ENCODE measurements at places on chromosomes 16 and 17.

- no peaks in the 10 kb centered on the region for H3K4me1 ChIP-seq
- H3K27ac ChIP-seq, result no peak overlapping the region
- DNase-seq, result no peak
- no peaks in the 10 kb centered on the region for H3K36me3 ChIP-seq
- no peak overlapping the region for H3K4me3 ChIP-seq
Observed at GRCh38 chr16:24119807-24120206, 136.3 kb upstream of the CACNG3 start.

GRCh38 chr17:38617074-38617860, 11.5 kb upstream of the SRCIN1 start:
- DNase-seq, result peak; percentile 62
- H3K4me1 ChIP-seq, result peaks cover 7% of the 10 kb centered on the region
- H3K4me3 ChIP-seq, result no peak overlapping the region
- 0 out of 2 replicates have a peak, but pooled peaks cover 4% of the 10 kb centered on the region for H3K27me3 ChIP-seq

DNA sequence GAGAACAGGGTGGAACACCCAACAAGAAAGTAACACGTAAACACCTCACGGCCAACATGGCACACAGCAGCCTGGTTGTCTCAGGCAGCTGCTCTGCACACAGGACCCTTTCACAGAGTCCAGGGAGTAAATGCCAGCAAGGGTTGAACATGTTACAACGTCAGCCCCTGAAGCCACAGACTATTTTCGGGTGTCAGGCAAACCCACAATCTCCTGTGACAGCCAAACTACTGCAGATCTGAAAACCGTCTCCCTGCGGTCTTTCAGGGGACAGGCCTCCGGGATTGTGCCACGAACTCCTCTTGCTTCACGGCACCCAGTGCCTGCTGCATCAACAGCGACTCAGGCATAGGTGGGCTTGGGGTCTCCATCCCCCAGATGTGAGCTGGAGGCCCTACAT, 127.7 kb downstream of the XYLT1 start:
- H3K27me3 ChIP-seq, result no peaks in the 10 kb centered on the region
- no peaks in the 10 kb centered on the region for H3K4me1 ChIP-seq
- no peak for DNase-seq
- H3K27ac ChIP-seq, result no peak overlapping the region
- no peaks in the 10 kb centered on the region for H3K36me3 ChIP-seq
- H3K4me3 ChIP-seq, result no peak overlapping the region

DNA sequence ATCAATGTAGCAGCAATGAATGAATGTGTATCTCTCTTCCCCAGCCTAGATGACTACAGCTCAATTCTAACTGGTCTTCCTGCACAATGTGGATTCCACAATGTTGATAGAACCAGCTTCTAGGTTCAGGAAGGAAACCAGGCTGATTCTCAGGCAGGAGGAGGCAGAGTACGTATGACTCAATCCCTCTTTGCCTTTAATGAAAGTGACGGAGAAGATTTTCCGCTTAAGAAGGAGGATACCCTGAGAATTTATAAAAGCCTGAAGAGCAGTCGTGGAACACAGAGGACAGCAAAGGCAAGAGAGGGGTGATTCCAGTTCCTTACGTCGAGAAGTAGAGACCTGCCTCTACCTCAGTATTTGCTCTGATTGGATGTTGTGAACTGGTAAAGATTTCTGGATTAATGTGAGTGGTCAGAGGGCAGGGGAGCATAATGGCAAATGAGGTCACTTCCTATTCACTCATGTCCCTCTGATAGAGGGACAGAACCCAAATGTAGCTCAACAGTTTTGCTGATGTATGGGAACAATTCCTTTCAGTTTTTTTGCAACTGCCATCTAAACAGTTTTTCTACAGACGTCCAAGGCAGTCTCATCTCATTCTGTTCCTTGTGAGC, 15.0 kb upstream of the SLC16A11 start:
- H3K4me3 ChIP-seq, result no peak overlapping the region
- H3K4me1 ChIP-seq, result no peaks in the 10 kb centered on the region
- DNase-seq, result no peak
- H3K27ac ChIP-seq, result no peak overlapping the region
- no peaks in the 10 kb centered on the region for H3K27me3 ChIP-seq

DNA sequence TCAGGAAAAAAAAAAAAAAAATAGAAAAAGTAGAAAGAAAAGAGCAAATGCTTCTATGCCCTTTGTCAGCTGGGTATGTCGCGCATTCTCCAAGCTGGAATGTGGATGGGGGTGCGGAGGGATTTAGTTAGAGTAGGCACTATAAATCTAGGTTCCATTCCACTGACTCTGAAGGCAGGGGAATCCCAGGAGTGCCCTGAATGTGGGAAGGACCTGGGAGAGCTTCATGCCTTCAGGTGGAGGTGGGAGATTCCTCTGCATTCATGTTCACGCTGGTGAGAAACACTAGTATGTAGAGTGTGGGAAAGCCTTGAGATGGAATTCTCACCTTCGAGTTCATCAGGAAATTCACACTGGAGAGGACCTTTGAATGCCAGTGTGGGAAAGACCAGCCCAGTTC, 12.4 kb downstream of the ZNF232 start:
- no peak overlapping the region for H3K4me3 ChIP-seq
- DNase-seq, result no peak
- H3K36me3 ChIP-seq, result no peaks in the 10 kb centered on the region
- H3K4me1 ChIP-seq, result no peaks in the 10 kb centered on the region

DNA sequence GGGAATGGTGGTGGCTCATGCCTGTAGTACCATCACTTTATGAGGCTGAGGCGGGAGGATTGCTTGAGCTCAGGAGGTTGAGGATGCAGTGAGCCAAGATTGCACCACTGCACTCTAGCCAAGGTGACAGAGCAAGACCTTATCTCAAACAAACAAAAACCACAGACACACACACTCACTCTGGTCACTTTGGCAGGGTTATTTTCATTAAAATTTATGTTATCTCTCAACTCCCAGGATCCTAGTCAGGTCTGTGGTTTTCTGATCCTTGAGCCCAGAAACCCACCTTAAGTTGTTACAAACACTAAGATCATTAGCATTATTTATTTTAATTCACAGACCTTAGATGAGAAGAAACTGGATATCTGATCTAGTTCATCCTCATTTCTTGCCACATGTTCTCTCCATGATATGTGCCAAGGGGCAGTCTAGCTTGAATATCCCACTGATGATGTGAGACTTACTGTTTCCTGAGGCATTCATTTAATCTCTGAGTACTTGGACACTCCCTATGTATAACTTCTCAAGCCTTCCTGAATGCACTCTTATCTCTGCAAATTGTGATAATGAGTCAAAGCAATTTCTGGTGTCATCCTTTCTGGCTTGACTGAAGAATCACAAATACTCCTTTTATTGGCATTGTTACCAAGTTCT, 9.6 kb downstream of the ABHD15 start:
- H3K4me3 ChIP-seq, result no peak overlapping the region
- no peaks in the 10 kb centered on the region for H3K27me3 ChIP-seq
- no peak overlapping the region for H3K27ac ChIP-seq

DNA sequence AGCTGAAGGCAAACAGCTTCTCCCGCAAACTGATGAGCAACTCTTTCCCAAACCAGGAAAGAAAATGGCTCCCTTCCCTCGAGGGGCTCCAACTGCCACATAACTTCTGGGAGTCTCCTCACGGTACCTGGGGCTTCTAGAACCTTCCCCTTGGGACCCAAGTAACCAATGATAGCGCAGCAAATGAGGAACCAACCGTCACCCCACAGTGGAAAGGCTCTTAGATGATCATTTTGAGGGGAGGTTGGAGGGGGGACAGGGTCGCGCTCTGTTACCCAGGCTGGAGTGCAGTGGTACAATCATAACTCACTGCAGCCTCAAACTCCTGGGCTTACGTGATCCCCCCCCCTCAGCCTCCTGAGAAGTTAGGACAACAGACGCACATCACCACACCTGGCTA, at the start of gene DNAH17:
TSS of gene DNAH17 (minus strand) at position 101 of the 400 bp plus-strand sequence. CDS start 2,339 bp downstream, outside the sequence.
- peaks cover 2% of the 10 kb centered on the region for H3K36me3 ChIP-seq
- no peak within 1 kb of the TSS for H3K4me3 ChIP-seq
- no peaks in the 10 kb centered on the region for H3K27me3 ChIP-seq
- H3K4me1 ChIP-seq, result peaks cover 18% of the 10 kb centered on the region

GRCh38 chr16:28548306-28548802, 5.4 kb upstream of the SGF29 start:
- H3K27ac ChIP-seq, result no peak overlapping the region
- no peaks in the 10 kb centered on the region for H3K36me3 ChIP-seq
- no peak overlapping the region for H3K4me3 ChIP-seq

DNA sequence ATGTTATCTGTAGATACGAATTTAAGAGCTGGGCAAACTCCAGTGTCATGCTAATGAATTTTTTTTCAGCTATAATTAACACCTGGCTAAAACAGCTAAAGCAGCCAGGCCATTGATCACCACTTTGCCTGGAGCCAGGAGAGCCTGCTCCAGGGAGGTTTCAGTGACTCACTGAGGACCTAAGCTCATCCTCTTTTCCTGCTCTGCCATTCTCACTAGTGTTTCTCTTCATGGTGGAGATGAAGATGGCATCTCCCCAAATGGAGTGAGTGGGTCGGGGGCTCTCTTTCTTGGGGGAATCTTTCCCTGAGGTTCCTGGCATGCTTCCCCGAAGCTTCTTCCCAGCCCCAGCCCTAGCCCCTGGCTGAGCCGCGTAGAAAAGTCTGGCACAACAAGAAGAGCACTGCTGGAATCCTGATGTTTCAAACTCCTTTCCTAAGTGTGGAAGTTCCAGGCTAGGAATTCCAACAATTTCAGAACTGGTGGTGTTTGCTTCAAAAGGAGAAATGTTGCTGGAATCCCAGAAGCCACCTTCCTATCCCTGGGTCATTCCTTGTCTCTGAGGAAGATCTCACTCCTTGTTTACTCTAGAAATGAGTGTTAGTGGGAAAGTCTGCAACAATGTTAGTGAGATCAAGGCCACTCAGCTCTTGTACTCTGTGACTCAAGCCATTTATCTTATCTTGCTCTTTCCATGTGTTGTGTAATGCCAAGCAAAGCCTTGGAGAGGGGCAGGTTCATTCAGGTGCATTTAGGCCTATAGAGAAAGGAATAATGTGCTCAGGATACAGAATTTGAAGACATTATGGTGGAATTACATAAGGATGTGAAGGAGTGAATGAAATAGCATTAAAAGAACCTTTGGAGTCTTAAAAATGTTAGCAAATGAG, 26.0 kb upstream of the B4GALNT2 start:
- H3K4me1 ChIP-seq, result no peaks in the 10 kb centered on the region
- H3K4me3 ChIP-seq, result no peak overlapping the region
- no peak for DNase-seq
- no peaks in the 10 kb centered on the region for H3K27me3 ChIP-seq
- no peak overlapping the region for H3K27ac ChIP-seq
- no peaks in the 10 kb centered on the region for H3K36me3 ChIP-seq

DNA sequence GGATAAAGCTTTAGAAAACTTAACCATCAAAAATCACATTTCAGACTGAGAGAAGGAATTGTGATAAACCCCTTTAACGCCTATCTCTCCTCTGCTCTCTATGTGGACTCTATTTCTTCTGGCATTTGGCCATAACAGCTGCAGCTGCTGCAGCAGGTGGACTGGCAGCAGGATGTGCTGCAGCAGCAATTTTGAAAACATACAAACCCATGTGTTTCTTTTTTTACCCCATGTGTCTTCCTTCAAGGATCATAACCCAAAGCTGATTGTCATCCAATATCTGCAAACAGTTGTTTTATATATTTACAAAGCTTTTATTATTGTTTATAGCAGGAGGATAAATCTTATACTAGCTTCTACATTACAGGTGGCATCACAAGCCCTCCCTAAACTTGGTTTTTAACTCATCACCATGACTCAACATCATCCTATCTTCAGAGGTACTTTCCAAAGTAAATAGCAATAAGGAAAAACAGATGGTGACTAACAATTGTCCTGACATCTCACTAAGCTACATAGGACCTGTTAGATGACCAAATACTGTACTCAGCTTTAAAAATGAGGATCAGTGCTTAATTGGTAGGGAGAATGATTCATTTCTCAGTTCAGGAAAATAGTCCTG, 14.5 kb upstream of the KRTAP9-2 start:
- DNase-seq, result peak; percentile 77
- H3K4me1 ChIP-seq, result peaks cover 11% of the 10 kb centered on the region
- H3K27me3 ChIP-seq, result no peaks in the 10 kb centered on the region

DNA sequence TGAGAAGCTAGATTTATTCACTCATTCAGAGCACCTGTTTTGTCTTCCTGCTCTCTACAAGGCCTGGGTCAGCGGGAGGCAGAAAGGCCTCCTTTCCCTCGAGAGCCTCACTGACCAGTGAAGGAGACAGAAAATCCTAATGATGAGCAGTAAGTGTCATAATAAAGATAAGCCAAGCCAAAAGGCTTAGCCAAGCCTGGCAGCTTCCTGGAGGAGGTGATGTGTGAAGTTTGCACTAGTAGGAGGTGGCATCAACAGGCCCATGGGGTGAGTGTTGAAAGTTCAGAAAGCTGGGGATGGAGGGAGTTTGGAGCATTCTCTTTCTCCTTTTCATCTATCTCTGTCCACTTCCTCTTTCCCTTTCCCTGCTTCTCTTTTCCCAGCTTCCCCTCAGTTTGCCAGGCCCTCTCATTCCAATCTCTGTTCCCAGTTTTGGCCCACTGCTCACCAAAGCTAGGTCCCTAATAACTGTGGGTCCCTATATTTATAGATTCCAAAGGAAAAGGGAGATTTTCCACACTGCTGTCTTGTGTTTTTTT, 16.5 kb upstream of the SPNS3 start:
- H3K27ac ChIP-seq, result no peak overlapping the region
- no peaks in the 10 kb centered on the region for H3K36me3 ChIP-seq
- no peaks in the 10 kb centered on the region for H3K27me3 ChIP-seq
- no peaks in the 10 kb centered on the region for H3K4me1 ChIP-seq
- no peak for DNase-seq

DNA sequence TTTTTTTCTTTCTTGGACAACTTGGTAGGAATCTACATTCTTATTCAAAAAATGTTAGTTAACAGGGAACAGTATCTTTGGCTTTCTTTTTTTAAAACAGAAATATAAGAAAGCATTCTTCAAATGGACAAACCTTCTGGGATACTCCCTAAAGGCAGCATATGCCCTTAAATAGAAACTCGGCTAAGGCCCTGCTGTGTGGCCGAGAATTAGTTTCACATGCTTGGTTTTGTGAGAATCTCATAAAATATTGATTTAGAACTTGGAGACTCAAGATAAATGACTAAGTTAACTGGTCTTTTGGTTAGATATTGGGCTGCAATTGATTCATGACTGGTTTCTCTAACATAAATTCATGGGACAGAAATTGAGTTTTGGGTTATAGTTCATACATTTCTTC, 359.9 kb upstream of the XYLT1 start:
- no peak overlapping the region for H3K27ac ChIP-seq
- H3K4me3 ChIP-seq, result no peak overlapping the region

GRCh38 chr17:47665655-47666054, 15.9 kb downstream of the KPNB1 start:
- no peaks in the 10 kb centered on the region for H3K27me3 ChIP-seq
- peaks cover 92% of the 10 kb centered on the region for H3K36me3 ChIP-seq
- no peak overlapping the region for H3K4me3 ChIP-seq
- no peak overlapping the region for H3K27ac ChIP-seq

DNA sequence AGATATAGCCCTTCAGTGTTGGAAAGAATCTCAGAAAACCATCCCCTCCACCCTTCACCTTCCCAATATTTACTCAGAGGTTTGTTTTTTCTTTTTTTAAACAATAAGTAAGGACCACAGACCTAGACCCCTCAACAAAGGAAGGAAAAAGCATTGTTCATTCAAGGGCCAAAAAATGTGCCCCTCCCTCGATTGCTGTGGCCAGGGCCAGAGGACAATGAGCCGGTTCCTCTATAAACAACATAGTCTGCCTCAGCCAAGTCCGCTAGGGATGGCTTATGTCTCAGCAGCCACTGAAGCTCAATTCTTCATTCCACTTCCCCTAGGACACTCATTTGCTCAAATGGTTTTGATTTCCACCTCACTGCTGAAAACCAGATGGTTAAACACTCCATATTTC, 24.0 kb downstream of the TRIM16 start:
- H3K4me3 ChIP-seq, result no peak overlapping the region
- H3K36me3 ChIP-seq, result peaks cover 42% of the 10 kb centered on the region
- H3K4me1 ChIP-seq, result peaks cover 32% of the 10 kb centered on the region
- no peaks in the 10 kb centered on the region for H3K27me3 ChIP-seq
- H3K27ac ChIP-seq, result peak overlapping the region; percentile 73
- no peak for DNase-seq

All from SJCRH30 (cell line).